ENCODE measurements at places on chromosomes 16 and 17. TPM values are rescaled to one million over a fixed set of nuclear protein-coding genes. Genes with fewer than 3 reads are reported as not detected.

DNA sequence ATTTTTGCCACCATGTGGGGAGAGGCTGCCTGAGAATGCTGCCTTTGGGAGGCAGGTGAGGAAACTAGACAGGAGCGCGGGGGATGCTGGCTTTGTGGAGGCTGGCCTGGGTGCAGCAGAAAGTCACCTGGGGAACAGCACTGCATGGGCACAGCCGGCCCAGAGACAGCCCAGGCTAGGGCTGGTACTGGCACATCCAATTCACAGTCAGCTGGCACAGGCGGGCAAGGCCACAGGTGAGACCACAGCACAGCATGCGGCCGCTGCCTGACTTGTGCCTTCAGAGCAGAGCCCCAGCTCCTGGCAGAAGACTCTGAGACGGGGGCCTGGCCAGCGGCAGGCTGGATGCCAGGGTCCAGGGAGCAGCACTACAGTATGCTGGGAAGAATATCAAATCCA is 16.6 kb upstream of the PITPNM3 start:
- no peak overlapping the region for H3K27ac ChIP-seq
- H3K27me3 ChIP-seq: no peaks in the 10 kb centered on the region
- no peaks in the 10 kb centered on the region for H3K36me3 ChIP-seq
- DNase-seq: no peak
- H3K4me1 ChIP-seq: peaks cover 21% of the 10 kb centered on the region

MGAT5B gene
- total RNA-seq: 1.7 TPM

DNA sequence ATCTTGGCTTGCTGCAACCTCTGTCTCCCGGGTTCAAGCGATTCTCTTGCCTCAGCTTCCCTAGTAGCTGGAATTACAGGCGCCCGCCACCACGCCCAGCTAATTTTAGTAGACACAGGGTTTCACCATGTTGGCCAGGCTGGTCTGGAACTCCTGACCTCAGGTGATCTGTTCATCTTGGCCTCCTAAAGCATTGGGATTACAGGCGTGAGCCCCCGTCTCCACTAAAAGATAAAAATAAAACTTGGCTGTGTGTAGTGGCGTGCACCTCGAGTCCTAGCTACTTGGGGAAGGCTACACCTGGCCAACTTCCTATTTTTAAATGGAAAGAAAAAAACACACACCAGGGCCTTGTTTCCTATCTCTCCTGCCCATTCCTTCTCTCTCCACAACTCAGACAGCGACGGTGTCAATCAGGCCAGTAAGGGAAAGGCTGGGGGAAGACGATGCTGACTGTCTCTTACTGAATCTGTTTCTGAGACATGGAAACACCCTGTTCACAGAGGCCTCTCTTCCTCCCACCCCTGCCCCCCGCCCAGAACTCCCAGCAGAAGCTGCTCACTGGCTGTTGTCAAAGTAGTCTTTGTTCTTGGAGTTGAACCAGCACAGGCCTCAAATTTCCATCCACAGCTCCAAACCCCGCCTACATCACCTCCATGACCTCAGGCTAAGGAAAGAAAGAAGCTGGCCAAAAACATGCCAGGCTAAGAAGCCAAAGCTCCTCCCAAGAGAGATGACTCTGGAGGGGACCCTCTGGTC is 96.6 kb downstream of the NXN start:
- H3K27ac ChIP-seq: no peak overlapping the region
- peaks cover 5% of the 10 kb centered on the region for H3K4me1 ChIP-seq
- no peaks in the 10 kb centered on the region for H3K36me3 ChIP-seq
- peaks cover 10% of the 10 kb centered on the region for H3K27me3 ChIP-seq

ITGB4 gene
- total RNA-seq: 1.5 TPM

BAIAP3 gene
- total RNA-seq: 3.0 TPM

- no peaks in the 10 kb centered on the region for H3K27me3 ChIP-seq
- peaks cover 19% of the 10 kb centered on the region for H3K4me1 ChIP-seq
- H3K4me3 ChIP-seq: no peak overlapping the region
- H3K27ac ChIP-seq: no peak overlapping the region
- no peak for DNase-seq
Measured at GRCh38 chr17:40290629-40291280, 3.1 kb downstream of the CDC6 start.

GRCh38 chr17:47789611-47790561 is 31.7 kb downstream of the OSBPL7 start:
- H3K27me3 ChIP-seq: peaks cover 35% of the 10 kb centered on the region
- peaks cover 7% of the 10 kb centered on the region for H3K4me1 ChIP-seq
- H3K4me3 ChIP-seq: peak overlapping the region; percentile 68
- no peaks in the 10 kb centered on the region for H3K36me3 ChIP-seq

GRCh38 chr17:49409066-49409465 is 5.6 kb downstream of the PHB1 start:
- H3K4me1 ChIP-seq: peaks cover 33% of the 10 kb centered on the region
- DNase-seq: no peak

Measured in naive thymus-derived CD8-positive, alpha-beta T cell (primary cell).